Omental fat pad (tissue), 4 donors: ENCODE measurements at places on chromosomes 2 and 18.

- no peak for DNase-seq
Observed at GRCh38 chr2:108934583-108935245, 54.3 kb downstream of the EDAR start.

GRCh38 chr2:189679226-189679625, 4.8 kb downstream of the ANKAR start:
- no peak for DNase-seq

DNA sequence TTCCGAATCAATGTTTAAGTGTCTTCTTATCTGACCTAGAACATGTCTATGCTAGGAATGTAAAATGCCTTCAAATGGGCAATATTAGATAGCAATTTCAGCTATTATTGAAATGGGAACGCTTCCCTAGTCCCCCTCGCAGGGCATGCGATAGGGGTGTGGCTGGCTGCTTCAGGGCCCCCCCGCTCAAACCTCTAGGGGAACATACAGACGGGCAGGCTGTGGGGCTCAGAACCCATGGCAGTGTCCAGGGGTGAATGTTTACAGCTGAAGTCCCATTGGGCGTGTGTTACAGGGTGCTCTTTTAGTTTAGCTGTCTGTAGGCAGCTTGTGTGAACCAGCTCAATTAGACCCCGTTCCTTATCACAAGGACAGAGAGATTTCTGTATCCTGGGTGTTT, 315.9 kb downstream of the DSEL start:
- DNase-seq: no peak

DNA sequence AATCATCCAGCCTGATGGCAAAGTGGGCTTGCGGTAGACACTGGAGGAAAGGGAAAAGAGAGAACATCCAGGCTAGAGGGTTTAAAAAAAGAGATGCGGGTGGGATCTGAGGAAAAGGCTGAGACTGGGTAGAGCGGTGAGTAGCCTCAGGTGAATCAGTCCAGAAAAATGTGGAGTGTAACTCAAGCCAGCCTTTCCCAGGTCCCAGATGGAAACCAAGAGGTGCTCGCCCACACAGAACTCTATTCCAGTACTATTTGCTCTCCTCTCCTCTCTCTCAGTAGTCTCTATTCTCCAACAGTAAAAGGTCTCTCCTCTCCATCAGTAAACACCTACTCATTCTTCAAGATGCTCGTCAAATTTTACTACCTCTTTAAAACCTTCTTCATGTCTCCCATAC, 38.3 kb upstream of the NRP2 start:
- no peak for DNase-seq

DNA sequence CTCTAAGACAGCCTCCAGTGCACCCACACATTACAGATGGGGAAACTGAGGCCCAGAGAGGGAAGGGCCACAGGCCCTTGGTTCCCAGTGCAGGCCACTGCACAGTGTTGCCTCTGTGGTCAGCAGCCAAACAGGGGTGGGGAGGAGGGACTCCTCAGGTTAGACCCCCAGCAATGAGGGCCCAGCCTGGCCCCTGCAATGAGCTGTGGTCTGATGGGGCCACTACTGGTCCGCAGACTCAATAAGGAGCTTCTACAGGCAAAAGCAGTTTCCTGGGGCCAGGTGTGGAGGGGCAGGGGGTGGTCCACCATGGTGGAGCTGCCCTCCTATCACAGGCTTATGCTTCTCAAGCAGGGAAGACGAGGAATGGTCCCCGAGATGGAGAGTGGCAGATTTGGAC, 87.6 kb downstream of the HS1BP3 start:
- no peak for DNase-seq

GRCh38 chr2:88199912-88200682, 30.0 kb downstream of the THNSL2 start:
- no peak for DNase-seq

GRCh38 chr2:99571533-99571932, 81.7 kb upstream of the REV1 start:
- no peak for DNase-seq

DNA sequence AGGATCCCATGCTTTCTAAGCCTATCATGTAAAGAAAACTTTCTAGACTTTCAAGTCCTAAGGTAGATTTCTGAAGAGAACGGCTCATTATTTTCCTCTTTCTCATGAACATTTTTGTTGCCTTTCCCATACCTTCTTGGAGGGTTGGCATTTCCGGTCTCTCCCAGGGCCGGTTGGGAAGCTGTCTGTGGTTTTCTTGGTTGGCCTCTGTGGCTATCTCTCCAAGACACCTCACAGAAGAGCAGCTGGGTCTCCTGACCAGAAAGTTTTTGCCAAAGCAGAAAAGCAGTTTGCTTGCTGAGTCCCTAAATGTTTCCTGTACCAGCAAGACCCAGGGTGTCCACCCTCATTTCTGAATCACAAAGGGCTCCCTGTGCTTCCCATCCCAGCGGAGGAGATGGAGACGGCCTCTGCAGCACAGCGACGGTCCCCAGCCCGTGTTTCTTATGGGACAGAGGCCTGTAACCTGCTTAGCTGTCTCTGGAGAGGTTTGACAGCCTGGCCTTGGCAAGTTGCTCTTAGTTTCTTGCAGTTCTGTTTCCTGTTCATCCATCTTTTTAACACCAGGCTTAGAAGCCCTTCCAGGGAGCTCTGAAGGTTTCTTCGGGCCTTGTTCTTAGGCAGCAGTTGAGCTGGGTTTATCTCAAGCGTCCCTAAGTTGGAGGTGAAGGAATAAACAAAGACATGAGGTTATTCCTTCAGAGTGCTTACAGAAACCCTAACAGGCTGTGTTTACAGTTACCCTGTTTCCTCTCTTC, 39.8 kb downstream of the GREB1 start:
- DNase-seq: no peak

DNA sequence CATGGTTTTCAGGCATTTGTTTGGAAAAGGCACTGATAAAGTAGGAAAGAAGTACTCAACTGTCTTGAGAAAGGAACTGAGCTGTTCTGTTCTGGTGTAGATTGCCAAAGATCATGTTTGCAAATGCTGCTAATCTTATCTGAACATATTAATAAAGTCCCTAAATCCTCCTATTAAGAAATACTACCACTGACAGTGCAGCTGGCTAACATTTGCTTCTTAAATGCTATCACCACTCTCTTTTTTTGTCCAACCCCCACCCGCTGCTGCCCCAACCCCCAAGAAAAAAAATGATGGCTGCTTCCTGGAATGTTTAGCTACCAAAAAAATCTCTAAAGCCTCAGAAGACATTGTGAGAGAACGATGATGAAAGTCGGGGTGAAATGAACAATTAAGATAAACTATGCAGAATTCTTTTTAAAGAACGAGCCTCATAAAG, 130.7 kb downstream of the CCBE1 start:
- no peak for DNase-seq

DNA sequence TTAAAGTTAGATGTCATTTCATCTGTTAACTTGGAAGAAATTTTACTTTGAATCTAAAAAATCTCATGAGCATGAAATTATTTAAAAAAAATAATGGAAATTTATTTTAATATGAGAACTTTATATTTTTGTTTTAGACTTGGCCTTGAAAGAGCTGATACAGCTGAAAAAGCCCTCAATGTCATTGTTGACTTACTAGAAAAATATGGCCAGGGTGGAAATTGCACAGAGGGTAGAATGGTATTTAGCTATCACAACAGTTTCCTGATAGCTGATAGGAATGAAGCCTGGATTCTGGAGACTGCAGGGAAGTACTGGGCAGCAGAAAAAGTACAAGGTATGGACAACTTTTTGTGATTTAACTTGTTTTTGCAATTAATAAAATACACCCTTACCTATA, 5.3 kb downstream of the SCRN3 start:
- no peak for DNase-seq

- no peak for DNase-seq
Observed at GRCh38 chr18:70461323-70462077, 172.7 kb downstream of the SOCS6 start.

DNA sequence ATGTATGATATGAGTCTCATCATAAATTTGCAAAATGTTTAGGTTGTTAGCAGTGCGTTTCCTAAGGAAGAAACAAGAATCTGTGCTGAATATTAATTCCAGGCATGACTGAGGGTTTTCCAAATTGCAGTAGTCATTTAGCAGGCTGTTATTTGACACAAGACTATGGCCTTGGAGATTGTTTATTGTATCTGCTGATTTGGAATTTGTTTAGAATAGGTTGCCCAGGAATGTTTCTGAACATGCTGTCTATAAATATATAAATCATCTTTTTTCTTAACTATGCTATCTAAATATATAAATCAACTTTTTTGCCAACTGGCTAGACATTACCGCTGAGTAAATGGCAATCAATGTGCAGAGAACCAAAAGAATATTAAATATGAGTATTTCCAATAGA, 90.9 kb downstream of the DOK6 start:
- no peak for DNase-seq

- no peak for DNase-seq
Observed at GRCh38 chr2:78779761-78780160, 245.7 kb upstream of the REG3G start.

DNA sequence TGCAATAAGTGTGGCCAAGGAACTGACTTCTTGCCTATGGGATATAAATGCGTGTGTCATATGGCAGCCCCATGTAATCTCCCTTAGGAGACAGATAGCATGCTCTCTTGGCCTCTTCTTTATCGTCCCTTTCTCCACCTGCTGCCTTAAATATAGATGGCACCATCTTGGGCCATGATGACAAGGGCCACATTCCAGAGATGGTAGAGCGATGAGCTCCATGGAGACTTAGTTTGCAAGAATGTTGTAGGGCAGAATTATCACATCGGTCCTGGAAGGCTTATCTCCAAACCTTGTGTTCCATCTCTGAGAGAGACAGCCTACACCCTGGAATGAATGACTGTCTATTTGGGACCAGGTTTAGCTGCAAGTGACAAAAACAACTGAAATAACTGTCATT, 536.7 kb downstream of the TNS1 start:
- no peak for DNase-seq

GRCh38 chr2:192087398-192087958, 107.3 kb downstream of the TMEFF2 start:
- DNase-seq: no peak

DNA sequence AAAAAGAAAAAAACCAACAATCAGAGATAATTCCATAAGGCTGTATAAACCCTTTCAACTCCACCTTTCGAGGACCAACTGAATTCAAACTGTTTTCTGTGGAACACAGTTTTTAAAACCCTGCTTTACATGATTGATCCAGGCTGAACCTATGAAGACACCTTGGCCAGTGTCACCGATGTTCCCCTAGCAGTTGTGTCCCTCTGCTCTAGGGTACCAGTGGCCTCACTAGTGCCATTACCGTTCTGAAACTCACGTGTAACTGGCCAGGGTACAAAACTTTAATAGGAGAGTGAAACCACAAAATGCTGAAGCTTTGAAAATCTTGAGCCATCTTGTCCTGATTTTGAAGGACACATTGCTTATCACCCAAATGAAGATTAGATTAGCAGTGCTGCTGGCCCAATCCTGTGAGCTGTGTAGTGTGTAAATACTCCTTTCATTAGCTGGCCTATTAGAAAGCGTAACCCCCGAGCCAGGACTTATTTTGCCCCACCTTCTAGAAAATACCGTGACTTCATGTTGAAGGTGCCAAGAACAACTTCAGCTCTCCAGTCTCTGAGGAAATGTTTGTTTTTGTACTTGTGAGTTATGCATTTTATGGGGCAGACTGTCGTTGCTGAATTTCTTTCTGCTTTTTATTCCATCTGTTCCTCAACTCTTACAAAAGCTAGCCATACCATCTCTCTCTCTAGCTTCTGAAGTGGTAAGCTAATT, 147.8 kb upstream of the MAP3K20 start:
- DNase-seq: no peak

- no peak for DNase-seq
Observed at GRCh38 chr2:226215902-226216503, 583.6 kb downstream of the IRS1 start.

- no peak for DNase-seq
Observed at GRCh38 chr2:109006971-109007370, 18.0 kb upstream of the EDAR start.

DNA sequence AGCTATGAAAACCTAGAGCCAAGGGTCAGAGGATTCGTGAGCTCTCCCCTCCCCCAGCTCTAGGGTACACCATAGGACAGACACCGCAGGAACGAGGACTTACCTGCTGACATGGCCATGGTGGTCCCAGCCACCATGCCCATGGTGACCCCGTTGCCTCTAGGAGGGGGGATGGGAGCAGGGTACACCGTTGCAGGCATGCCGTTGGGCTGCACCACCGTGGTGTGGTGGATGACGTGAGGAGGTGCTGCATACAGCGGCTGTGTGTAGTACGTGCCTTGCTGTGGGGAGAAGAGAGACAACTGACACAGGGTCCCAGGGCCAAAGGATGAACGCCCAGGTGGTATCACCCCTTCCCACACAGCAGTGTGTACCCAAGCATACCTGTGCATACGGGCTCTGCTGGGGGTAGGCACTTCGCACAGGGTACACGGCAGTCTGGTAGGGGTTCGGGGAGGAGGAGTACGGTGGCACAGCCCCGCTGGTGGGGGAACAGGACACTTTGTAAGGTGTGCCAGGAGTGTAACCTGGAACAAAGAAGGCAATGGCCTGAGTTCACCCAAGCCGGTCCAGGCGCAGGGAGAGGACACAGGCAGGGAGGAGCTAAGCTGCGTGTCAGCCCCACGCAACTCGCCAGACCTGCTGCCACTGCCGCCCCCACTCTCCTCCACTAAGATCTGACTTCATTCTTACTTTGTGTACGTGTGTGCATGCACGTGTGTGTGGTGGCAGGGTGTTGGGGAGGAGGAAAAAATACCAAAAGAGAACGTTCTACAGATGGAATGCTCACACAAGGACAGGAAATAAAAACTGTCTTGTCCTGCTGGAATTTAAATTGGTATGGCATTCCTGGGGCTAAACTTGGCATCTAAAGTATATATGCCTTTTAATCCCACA, 37.8 kb downstream of the FAM168B start:
- DNase-seq: no peak

GRCh38 chr2:105449076-105449475, 50.2 kb upstream of the FHL2 start:
- no peak for DNase-seq

DNA sequence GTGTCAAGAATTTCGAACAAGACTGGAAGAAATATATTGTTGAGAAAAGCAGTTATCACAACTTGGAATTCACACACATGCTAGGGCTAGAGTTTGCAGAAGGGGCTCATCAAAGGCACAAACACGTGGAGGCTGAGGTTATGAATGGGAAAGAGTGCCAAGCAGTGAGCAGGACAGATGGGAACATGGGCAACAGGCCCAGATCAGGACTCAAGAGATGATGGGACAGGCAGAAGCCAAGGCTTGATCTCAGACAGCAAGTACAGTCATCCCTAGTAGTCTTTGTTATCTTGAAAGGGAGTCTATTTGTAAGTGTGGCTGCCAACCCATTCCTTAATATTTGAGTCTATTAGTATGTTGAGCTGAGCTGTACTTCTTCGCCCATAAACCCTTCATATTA, 22.2 kb upstream of the EPC2 start:
- no peak for DNase-seq

GRCh38 chr2:186576614-186577013, 13.2 kb upstream of the ITGAV start:
- DNase-seq: no peak

GRCh38 chr2:200618054-200618419, 32.2 kb downstream of the AOX1 start:
- no peak for DNase-seq

DNA sequence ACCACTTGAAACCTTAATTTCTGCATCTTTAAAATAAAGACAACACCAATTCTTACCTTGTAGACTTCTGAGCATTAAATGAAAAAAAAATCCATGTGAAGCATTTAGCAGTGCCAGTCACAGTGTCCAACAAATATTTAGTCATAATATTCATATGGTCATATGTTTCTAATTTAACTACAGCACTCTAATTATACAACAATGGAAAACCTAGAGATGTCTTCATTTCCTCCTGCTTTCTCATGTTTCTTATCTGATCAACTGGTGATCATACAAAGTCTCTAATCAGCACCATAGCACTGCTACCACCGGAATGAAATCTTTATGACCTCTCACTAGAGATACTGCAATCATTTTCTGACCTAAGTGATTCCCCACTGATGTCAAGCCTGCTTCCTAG, 10.2 kb upstream of the SCN3A start:
- no peak for DNase-seq
